ENCODE measurements at places on chromosomes 1 and 21. TPM values are rescaled to one million over a fixed set of nuclear protein-coding genes. Genes with fewer than 3 reads are reported as not detected.

DNA sequence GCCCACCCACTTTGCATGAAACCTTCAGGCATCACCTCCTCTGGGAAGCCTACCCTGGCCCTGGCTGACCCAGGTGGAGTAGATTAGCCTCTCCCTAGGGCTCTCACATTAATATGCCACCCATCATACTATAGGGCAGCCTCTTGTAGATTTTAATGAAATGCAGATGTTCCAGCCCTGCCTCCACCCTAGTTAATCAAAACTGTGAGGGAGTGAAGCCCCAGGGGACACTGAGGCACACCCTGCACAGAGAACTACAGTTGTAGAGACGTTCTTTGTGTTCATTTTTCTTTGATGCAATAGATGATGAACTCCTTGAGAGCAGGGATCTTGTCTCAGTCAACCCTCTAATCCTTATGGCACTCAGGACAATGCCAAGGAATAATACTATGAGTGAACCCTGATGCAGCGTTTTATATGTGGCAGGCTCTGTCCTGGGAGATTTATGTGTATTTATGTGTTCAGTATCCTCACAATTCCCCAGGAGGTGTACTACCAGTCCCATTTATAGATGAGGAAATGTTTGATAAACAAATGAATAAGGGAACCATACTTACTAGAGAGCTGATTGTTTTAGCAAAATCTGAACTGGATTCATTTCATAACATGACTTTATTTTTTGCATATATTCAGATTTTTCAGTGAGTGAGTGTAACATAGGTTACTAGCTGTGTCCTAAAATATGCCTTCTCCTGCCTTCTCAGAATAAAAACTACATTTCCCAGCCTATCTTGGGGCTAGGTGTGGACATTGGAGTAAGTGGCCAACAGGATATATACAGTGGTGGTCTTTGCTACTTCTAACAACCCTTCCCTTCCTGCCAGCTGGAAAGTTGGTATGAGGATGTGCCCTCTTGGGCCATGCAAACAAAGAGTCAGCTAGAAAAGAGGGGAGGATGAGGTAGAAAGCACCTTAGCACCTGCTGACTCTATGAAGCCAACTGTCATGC is 23.5 kb upstream of the PRELP start:
- DNase-seq: no peak

DNA sequence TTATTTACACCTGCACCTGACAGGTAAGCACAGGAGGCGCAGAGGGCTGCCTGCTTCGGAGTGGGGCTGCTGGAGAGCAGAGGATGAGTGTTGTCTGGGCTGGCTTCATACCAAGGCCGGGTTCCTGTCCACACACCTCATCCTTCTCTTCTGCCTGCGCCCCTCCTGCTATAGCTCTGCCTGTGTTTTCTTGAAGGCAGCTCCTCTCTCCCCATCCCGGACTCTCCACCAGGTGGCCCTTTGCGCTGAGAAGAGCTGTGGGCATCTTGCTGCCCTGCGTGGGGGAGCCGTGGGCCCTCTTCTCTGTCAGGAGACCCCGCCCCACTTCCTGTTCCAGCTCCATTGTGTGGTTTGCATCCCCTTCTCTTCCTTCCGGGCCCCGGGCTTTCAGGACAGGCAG is 35.0 kb downstream of the ARHGEF10L start:
- no peak for DNase-seq

DNA sequence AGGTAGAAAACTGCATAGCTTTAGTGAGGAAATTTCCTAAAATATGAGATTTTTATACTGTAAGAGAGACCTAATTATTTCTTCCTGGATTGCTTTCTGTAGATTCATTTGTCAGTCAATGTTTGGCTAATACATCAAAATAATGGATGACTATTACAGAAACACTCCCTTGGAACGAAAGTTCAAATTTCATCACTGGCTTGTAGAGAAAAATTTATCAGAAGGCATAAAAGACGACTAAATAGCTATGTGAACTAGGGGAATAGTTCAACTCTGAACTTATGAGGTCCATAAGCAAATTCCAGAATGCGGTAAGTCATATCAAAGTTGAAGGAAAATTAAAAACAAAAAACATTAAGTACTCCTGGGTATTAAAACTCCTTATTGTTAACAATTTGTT is 36.0 kb downstream of the WNT2B start:
- DNase-seq: peak; percentile 31

- no peak for DNase-seq
Measured at GRCh38 chr21:34930971-34931370, 118.1 kb downstream of the RUNX1 start.

DNA sequence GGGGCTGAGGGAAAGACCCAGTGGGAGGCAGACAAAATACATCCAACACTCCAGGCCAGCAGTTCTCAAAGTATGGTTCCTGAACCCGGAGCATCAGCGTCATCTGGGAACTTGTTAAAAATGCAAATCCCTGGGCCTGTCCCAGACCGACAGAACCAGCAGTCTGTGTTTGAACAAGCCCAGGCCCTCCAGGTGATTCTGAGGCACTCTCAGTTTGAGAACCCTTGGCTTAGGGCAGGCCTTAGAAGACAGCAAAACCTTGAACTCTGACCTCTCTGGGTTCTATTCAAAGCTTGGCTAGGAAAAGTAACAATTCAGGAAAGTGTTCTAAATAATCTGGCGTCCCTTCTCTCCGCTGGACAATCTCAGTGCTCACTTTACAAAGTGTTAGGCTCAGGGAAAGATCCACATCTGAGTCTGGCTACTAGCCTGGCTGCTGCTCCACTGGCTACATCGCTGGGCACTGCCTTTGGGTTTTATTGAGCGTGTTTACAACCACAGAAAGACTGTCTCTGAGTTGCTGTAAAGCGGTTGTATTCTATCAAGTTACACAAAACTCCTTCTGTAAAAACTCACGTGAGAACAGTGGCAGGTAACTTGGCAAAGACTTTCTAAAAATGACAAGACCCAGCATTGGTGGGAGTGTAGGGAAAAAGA is 166.1 kb downstream of the HIVEP3 start:
- DNase-seq: no peak

- no peak for DNase-seq
Measured at GRCh38 chr21:44377922-44378645, 24.7 kb downstream of the TRPM2 start.

DNA sequence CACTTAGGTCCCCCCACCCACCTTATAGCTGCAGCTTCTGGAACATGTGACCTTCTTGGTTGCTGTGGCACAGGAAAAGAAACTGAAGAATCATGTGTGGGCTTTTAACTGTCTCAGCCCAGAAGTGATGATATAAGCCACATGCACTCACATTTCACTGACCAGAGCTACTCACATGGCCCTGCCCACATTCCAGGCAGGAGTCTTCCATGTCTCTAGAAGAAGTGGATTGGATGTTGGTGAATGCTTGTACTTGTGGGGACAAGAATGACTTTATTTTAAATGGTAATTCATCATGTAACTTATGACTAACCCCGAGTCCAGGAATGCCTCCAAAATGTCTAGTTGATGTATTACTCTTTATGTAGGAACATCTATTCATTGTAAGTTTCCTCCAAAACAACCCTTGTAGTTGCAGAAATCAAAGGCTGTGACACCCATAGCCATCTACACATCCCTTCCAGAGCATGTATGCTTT is 15.8 kb upstream of the CAMK1G start:
- DNase-seq: peak; percentile 65

GRCh38 chr1:227318853-227319607 is 738 bp upstream of the CDC42BPA start:
- DNase-seq: peak; percentile 51

- no peak for DNase-seq
Measured at GRCh38 chr1:21620496-21620895, 48.7 kb downstream of the RAP1GAP start.

DNA sequence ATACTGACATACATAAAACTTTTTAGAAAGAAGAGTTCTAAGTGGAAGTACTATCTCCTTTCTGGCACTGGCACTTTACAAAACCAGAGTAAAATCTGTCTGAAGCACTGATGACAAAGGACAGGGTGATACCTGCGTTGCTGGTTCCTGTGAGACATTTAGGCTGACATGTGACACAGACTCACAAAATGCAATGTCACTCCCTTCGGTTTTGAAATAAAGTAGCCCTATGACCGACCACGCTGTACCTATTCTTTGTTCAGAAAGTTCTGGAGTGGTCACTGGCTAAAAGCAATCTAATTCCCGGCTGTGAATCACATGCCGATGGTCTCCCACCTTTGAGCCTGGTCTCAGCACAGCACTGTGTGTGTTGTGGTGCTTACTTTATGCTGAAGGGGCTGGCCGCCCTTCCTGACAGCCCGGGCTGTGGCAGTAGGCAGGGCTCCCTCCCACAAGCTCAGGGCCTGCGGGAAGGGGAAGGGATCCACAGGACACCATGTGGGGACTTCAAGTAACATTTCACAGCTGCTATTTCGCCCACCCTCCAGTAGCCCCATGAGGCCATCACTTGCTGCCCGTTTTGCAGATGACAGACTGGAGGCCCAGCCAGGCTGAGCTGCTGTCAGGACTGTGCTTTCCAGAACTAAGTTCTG is 48.0 kb downstream of the MRPL37 start:
- no peak for DNase-seq

DNA sequence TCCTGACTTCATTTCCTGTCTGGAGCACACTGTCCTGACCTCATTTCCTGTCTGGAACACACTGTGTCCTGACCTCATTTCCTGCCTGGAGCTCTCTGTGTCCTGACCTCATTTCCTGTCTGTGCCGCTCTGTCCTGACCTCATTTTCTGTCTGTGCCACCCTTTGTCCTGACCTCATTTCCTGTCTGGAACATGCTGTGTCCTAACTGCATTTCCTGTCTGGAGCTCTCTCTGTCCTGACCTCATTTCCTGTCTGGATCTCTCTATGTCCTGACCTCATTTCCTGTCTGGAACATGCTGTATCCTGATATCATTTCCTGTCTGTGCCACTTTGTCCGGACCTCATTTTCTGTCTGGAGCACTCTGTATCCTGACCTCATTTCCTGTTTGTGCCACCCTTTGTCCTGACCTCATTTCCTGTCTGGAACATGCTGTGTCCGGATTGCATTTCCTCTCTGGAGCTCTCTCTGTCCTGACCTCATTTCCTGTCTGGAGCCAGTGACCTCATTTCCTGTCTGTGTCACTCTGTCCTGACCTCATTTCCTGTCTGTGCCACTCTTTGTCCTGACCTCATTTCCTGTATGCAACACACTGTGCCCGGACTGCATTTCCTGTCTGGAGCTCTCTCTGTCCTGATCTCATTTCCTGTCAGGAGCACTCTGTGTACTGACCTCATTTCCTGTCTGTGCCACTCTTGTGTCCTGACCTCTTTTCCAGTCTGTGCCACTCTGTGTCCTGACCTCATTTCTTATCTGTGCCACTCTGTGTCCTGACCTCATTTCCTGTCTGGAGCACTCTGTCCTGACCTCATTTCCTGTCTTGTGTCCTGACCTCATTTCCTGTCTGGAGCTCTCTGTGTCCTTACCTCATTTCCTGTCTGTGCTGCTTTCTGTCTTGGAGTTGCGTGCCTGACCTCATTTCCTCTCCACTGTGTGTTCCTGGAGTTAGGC is 27.6 kb downstream of the SKI start:
- DNase-seq: peak; percentile 83

- DNase-seq: peak; percentile 83
Measured at GRCh38 chr1:184163674-184164465, 112.3 kb downstream of the TSEN15 start.

GRCh38 chr1:178706432-178706831 is 18.6 kb upstream of the RALGPS2 start:
- no peak for DNase-seq

GRCh38 chr1:22461678-22462527 is 10.3 kb downstream of the ZBTB40 start:
- no peak for DNase-seq

GRCh38 chr1:55825461-55825860 is 610.3 kb upstream of the USP24 start:
- DNase-seq: no peak

DNA sequence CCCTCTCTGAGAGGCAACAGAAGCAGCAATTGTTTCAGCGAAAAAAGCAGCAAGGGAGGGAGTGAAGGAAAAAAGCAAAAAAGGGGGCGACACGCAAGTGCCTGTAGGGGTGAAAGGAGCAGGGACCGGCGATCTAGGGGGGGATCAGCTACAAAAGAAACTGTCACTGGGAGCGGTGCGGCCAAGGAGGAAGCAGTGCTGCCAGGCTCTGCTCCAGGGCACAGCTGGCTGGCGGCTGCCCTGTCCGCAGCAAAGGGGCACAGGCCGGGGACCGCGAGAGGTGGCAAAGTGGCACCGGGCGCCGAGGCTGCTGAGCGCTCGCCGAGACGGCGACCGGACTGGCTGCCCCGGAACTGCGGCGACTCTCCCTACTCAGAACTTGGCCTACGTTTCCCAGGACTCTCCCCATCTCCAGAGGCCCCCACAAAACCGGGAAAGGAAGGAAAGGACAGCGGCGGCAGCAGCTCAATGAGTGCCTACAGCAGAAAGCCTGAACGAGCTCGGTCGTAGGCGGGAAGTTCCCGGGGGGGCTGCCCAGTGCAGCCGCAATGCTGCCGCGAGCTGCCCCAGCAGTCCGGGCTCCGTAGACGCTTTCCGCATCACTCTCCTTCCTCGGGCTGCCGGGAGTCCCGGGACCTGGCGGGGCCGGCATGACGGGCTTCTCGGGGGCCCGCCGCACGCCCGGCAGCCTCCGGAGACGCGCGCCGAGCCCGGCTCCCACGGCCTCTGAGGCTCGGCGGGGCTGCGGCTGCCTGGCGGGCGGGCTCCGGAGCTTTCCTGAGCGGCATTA is 1.0 kb upstream of the CDKN2C start:
- DNase-seq: peak; percentile 51

GRCh38 chr1:239802275-239802674 is 289.4 kb upstream of the FMN2 start:
- DNase-seq: peak; percentile 12

GRCh38 chr1:169618367-169618766 is 11.6 kb downstream of the SELP start:
- peak; percentile 51 for DNase-seq

- no peak for DNase-seq
Measured at GRCh38 chr1:12064073-12064969, 1.2 kb downstream of the TNFRSF8 start.

DNA sequence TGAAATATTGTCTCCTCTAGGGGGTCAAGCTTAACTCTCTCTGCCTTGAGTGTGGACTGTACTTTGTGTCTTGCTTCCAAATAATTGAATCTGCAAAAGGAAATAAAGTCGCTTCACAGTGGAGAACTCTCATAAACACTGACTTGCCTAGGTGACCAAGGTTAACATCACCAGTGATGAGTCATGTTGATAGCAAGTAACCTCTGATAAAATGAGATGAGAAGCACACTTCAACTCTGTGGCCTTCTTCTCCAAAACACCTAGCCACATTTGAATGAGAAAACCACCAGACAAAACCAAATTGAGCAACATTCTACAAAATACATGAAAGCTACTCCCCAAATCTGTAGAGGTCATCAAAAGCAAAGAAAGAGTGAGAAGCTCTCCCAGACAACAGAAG is 37.6 kb downstream of the PDE4B start:
- DNase-seq: peak; percentile 3

- no peak for DNase-seq
Measured at GRCh38 chr21:39265603-39266002, 47.8 kb downstream of the BRWD1 start.

The WASF2 gene
- 34.7 TPM for total RNA-seq

The ZSCAN20 gene
- 5.0 TPM for total RNA-seq

The CDC20 gene
- 27.5 TPM for total RNA-seq

The TSACC gene
- total RNA-seq: not detected

The ATF3 gene
- 0.87 TPM for total RNA-seq

The ADARB1 gene
- total RNA-seq: 15.3 TPM

The NRDC gene
- total RNA-seq: 39.2 TPM

The OR2L5 gene
- total RNA-seq: not detected

The AMY1B gene
- not detected for total RNA-seq

The MRAP gene
- total RNA-seq: not detected

The RNF220 gene
- total RNA-seq: 34.0 TPM

The GPR37L1 gene
- total RNA-seq: not detected

The MXRA8 gene
- total RNA-seq: 0.44 TPM

The TCHH gene
- total RNA-seq: 0.20 TPM

The KRTAP7-1 gene
- total RNA-seq: not detected

Data from lung microvascular endothelial cell (primary cell).